ENCODE measurements at places on chromosomes 2 and 18.

GRCh38 chr2:100677611-100678185, 114.9 kb downstream of the PDCL3 start:
- H3K27ac ChIP-seq, result no peak overlapping the region
- H3K4me1 ChIP-seq, result no peaks in the 10 kb centered on the region
- no peak for DNase-seq
- no peaks in the 10 kb centered on the region for H3K27me3 ChIP-seq
- H3K36me3 ChIP-seq, result no peaks in the 10 kb centered on the region

- DNase-seq, result no peak
- no peak overlapping the region for H3K4me3 ChIP-seq
- H3K27ac ChIP-seq, result no peak overlapping the region
- H3K27me3 ChIP-seq, result no peaks in the 10 kb centered on the region
These were observed 91.5 kb downstream of the KCTD18 start for GRCh38 chr2:200418399-200418798.

DNA sequence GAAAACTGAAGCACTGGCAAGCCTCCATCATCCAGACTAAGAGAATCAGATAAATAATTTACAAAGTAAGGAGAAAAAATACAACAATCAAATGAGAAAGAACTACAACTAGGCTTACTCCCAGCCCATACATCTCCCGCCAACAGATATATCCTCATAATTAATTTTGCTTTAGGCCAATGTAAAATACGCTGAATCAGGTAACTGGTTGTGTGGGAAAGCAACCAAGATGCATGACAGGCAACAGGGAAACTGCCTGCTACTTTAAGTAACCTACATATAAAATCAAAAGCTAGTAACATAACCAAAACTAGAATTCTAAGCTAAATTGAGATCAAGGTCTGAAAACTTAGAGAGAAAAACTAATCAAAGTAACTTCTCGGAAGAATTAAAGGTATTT, 21.5 kb downstream of the PRPF40A start:
- no peaks in the 10 kb centered on the region for H3K36me3 ChIP-seq
- no peak for DNase-seq
- peaks cover 4% of the 10 kb centered on the region for H3K4me1 ChIP-seq
- no peaks in the 10 kb centered on the region for H3K27me3 ChIP-seq
- no peak overlapping the region for H3K4me3 ChIP-seq
- no peak overlapping the region for H3K27ac ChIP-seq

GRCh38 chr2:39608686-39609441, 56.9 kb upstream of the TMEM178A start:
- no peaks in the 10 kb centered on the region for H3K36me3 ChIP-seq
- H3K27me3 ChIP-seq, result no peaks in the 10 kb centered on the region
- no peak overlapping the region for H3K27ac ChIP-seq
- no peak overlapping the region for H3K4me3 ChIP-seq
- no peak for DNase-seq

GRCh38 chr18:28816155-28816554, 639.2 kb upstream of the CDH2 start:
- H3K4me1 ChIP-seq, result no peaks in the 10 kb centered on the region
- H3K4me3 ChIP-seq, result no peak overlapping the region
- no peaks in the 10 kb centered on the region for H3K27me3 ChIP-seq
- DNase-seq, result no peak
- no peaks in the 10 kb centered on the region for H3K36me3 ChIP-seq
- no peak overlapping the region for H3K27ac ChIP-seq

GRCh38 chr18:9428301-9428706, 47.0 kb upstream of the RALBP1 start:
- H3K36me3 ChIP-seq, result no peaks in the 10 kb centered on the region
- no peak for DNase-seq
- H3K4me1 ChIP-seq, result peaks cover 21% of the 10 kb centered on the region
- peak overlapping the region; percentile 54 for H3K27ac ChIP-seq
- no peak overlapping the region for H3K4me3 ChIP-seq

GRCh38 chr2:174971868-174972781, 33.1 kb downstream of the CHN1 start:
- H3K27me3 ChIP-seq, result no peaks in the 10 kb centered on the region
- H3K36me3 ChIP-seq, result no peaks in the 10 kb centered on the region
- DNase-seq, result no peak
- no peak overlapping the region for H3K27ac ChIP-seq
- H3K4me3 ChIP-seq, result no peak overlapping the region
